ENCODE measurements at places on chromosomes 16 and 17. TPM values are rescaled to one million over a fixed set of nuclear protein-coding genes. Genes with fewer than 3 reads are reported as not detected.

The TMEM98 gene
- total RNA-seq: 48.8 TPM

The HBA1 gene
- total RNA-seq: 0.91 TPM

The PRKCB gene
- 0.15 TPM for total RNA-seq

The CD79B gene
- not detected for total RNA-seq

The LASP1 gene
- total RNA-seq: 243 TPM

The IL17C gene
- not detected for total RNA-seq

The SAMD14 gene
- total RNA-seq: 0.22 TPM

The PLXDC1 gene
- 0.20 TPM for total RNA-seq

The RRAD gene
- total RNA-seq: 12.0 TPM

The ST6GALNAC2 gene
- total RNA-seq: 0.22 TPM

The C17orf50 gene
- 0.42 TPM for total RNA-seq

The ACSF3 gene
- 18.5 TPM for total RNA-seq

The CCL13 gene
- total RNA-seq: not detected

The ADAM11 gene
- total RNA-seq: 1.9 TPM

The ZSCAN10 gene
- not detected for total RNA-seq

The TRIM47 gene
- total RNA-seq: 184 TPM

The CES5A gene
- total RNA-seq: not detected

The NPB gene
- 1.0 TPM for total RNA-seq

The CDH5 gene
- total RNA-seq: 0.17 TPM

The CD7 gene
- total RNA-seq: 0.20 TPM

The CCDC40 gene
- total RNA-seq: 4.5 TPM

The NPIPB13 gene
- 2.9 TPM for total RNA-seq

The FZD2 gene
- 41.2 TPM for total RNA-seq

The CA7 gene
- total RNA-seq: not detected

The MYH10 gene
- total RNA-seq: 24.1 TPM

The KRT16 gene
- total RNA-seq: 0.72 TPM

The DPH1 gene
- total RNA-seq: 43.4 TPM

The CHRNE gene
- total RNA-seq: 0.06 TPM

The SCPEP1 gene
- total RNA-seq: 40.1 TPM

The COX6A2 gene
- total RNA-seq: not detected

The CD300C gene
- total RNA-seq: 0.09 TPM

The OTOP3 gene
- total RNA-seq: not detected

The CCL1 gene
- not detected for total RNA-seq

The SP2 gene
- 16.4 TPM for total RNA-seq

The BEAN1 gene
- total RNA-seq: 2.5 TPM

The RASD1 gene
- total RNA-seq: 0.76 TPM

All from A549 treated with CpdA at 1 μM for 4 hours (cell line).